Foreskin keratinocyte (primary cell): ENCODE measurements at places on chromosomes 2 and 18. TPM values are rescaled to one million over a fixed set of nuclear protein-coding genes. Genes with fewer than 3 reads are reported as not detected.

Gene KIF5C
- total RNA-seq = 0.07 and 0.11 TPM in 2 replicates

Gene KYNU
- total RNA-seq = 0.39 and 3.6 TPM in 2 replicates

Gene PCARE
- total RNA-seq = not detected in 2 replicates

Gene SAG
- total RNA-seq = not detected in 2 replicates

Gene FSIP2
- total RNA-seq = 0.04 TPM in 1 of 2 replicates, not detected in the other

Gene SERPINB5
- 282 and 314 TPM in 2 replicates for total RNA-seq

Gene PSTPIP2
- 26.5 and 31.4 TPM in 2 replicates for total RNA-seq

Gene ZSWIM2
- total RNA-seq = not detected in 2 replicates

Gene PUM2
- total RNA-seq = 43.9 and 44.1 TPM in 2 replicates

Gene SERPINB2
- total RNA-seq = 129 and 205 TPM in 2 replicates

Gene FHL2
- total RNA-seq = 85.9 and 110 TPM in 2 replicates

Gene INHA
- 0.11 and 0.14 TPM in 2 replicates for total RNA-seq

Gene HOXD9
- 0.14 and 0.37 TPM in 2 replicates for total RNA-seq

Gene CYP26B1
- total RNA-seq = 0.31 and 1.0 TPM in 2 replicates

Gene CXCR2
- total RNA-seq = 0.25 and 0.31 TPM in 2 replicates

Gene WDR75
- total RNA-seq = 39.9 and 49.6 TPM in 2 replicates

Gene LRP2
- total RNA-seq = not detected in 2 replicates

Gene IHH
- not detected in 2 replicates for total RNA-seq

Gene GKN1
- 0.41 TPM in 1 of 2 replicates, not detected in the other for total RNA-seq
